Osteoblast (primary cell): ENCODE measurements at places on chromosomes 13 and 19. TPM values are rescaled to one million over a fixed set of nuclear protein-coding genes. Genes with fewer than 3 reads are reported as not detected.
A peak's percentile ranks its signal among the peaks of the same experiment; 100 is the strongest.

CEBPA gene
- 3.6 and 5.0 TPM in 2 replicates for total RNA-seq

PCDH17 gene
- total RNA-seq, result under 0.01 and 0.59 TPM in 2 replicates

CCDC194 gene
- not detected in 2 replicates for total RNA-seq

ZIM2 gene
- total RNA-seq, result not detected in 2 replicates

NUDT19 gene
- total RNA-seq, result 8.3 and 12.4 TPM in 2 replicates

KLK3 gene
- total RNA-seq, result not detected in 2 replicates

LRRC63 gene
- not detected in 2 replicates for total RNA-seq

IFNL1 gene
- total RNA-seq, result not detected in 2 replicates

LRG1 gene
- not detected in 2 replicates for total RNA-seq

CFD gene
- 8.3 and 19.9 TPM in 2 replicates for total RNA-seq

B3GNT3 gene
- not detected in 2 replicates for total RNA-seq

ACP5 gene
- total RNA-seq, result 0.59 and 2.5 TPM in 2 replicates

- peak; percentile 56 for DNase-seq
These were observed 1.1 kb downstream of the DHRS12 start for GRCh38 chr13:51802631-51803418.

- DNase-seq, result no peak
These were observed 93.1 kb downstream of the SPACA7 start for GRCh38 chr13:112469071-112469745.

DNA sequence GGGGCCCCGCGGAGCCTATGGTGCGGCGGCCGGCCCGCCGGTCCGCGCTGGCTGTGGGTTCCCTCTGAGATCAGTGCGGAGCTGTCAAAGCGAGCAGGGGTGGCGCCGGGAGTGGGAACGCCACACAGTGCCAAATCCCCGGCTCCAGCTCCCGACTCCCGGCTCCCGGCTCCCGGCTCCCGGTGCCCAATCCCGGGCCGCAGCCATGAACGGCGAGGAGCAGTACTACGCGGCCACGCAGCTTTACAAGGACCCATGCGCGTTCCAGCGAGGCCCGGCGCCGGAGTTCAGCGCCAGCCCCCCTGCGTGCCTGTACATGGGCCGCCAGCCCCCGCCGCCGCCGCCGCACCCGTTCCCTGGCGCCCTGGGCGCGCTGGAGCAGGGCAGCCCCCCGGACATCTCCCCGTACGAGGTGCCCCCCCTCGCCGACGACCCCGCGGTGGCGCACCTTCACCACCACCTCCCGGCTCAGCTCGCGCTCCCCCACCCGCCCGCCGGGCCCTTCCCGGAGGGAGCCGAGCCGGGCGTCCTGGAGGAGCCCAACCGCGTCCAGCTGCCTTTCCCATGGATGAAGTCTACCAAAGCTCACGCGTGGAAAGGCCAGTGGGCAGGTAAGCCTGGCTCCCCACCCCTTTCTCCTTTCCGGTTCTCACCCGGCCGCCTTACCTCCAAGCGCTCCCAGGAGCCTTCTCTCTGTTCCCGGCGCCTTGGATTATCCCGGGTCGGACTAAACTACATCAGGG lies at the start of gene PDX1:
Gene PDX1 (plus strand): TSS at position 67 of the 743 bp plus-strand sequence. CDS start 139 bp downstream, at position 206.
- DNase-seq, result peak; percentile 84

- no peak for DNase-seq
These were observed 8.1 kb upstream of the IPO5 start for GRCh38 chr13:97945342-97945741.

DNA sequence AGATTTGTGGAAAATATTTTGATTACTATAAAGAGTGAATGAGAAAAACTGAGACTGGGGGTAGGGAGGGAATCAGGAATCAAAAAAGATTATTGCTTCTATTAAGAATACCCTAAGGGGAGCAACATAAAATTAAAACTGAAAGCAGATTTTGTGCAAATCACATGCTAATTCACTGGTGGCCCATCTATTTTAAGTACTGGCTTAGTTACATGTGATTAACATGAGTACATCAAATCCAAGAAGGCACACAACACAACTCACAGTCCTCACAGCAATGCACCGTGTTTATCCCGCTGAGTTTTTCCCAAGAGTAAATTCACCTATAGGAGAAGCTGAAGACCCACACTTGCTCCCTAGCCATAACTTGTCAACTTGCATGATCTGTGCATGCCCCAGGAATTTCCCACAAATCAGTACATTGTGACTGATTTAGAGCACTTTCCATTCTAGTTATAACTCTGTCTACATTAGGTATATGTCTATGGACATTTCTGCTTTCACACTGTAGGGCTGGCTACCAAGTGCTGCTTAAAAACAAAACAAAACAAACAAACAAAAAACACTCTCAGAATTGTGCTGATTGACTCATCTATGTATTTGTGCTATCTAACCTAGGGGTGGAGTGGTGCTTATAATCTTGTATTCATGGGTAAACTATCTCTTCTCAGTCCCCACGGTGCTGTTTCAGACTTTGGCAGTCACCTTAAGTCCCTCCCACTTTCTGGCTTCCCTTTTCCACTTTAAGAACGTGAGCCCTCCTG lies 24.3 kb downstream of the AMER2 start:
- no peak for DNase-seq

DNA sequence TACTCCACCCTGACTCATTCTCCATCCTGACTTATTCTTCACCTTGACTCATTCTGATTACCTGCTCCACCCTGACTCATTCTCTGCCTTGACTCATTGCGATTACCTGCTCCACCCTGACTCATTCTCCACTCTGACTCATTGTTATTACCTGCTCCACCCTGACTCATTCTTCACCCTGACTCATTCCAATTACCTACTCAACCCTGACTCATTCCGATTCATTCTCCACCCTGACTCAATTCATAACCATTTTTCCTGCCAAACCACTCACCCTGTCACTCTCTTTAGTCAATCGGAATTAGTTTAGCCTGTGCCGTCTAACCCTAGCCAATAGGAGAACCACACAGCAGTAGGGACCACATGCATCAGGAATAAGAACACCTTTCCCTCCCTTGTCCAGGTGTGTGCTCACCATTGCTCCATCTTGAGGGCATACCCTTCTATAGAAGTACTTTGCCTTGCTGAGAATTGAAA lies 1227.4 kb upstream of the PCDH20 start:
- DNase-seq, result no peak

DNA sequence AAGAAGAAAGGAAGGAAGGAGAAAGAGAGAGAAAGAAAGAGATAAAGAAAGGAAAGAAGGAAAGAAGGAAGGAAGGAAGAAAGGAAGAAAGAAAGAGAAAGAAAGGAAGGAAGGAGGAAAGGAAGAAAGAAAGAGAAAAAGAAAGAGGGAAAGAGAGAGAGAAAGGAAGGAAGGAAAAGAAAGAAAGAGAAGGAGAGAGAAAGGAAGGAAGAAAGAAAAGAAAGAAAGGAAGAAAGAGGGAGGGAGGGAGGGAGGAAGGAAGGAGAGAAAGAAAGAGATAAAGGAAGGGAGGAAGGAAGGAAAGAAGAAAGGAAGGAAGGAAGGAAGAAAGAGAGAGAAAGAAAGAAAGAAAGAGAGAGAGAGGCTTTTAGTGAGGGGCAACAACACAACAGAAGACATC lies 135.1 kb upstream of the VSTM2B start:
- DNase-seq, result no peak

DNA sequence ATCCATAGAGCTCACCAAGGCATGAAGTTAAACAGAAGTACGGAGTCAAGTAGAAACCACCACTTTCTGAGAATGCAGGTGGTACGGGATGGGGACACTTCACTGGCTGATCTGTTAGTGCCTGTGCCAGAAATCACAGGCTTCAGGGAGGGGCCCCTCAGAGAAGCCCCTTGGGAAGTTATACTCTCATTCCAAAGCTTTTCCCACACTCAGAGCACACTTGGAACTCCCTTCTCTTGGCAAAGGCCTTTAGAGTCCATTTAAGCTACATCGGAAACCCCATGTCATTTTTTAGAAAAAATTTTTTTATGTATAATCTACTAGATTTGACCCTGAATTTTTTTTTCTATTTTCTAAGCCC lies 80.7 kb upstream of the WASF3 start:
- no peak for DNase-seq

DNA sequence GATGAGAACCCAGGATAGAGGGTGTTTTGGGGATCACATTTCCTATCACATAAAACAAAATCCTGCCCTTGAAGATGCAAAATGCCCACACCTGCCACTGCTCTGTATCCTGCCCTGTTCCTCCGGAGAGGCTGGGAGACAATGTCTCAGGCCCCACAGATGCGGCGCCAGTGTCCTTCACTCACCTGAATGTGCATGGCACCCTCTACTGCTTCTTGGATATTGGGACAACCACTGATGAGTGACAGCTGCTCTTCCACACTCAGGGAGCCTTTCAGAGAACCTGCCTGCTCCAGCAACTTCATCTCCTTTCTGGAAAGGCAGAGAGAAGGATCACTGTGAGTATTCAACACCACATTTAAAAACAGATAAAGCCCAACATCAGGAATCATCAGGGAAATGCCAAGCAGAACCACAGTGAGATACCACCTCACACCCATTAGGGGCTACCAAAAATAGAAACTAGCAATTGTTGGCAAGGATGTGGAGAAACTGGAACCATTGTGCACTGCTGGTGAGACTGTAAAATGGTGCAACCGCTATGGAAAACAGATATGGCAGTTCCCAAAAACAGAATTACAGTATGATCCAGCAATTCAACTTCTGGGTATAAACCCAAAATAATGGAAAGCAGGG lies 36.4 kb downstream of the CRYL1 start:
- no peak for DNase-seq

- peak; percentile 69 for DNase-seq
These were observed 579 bp downstream of the ZNF566 start for GRCh38 chr19:36488846-36489117.

- DNase-seq, result peak; percentile 27
These were observed 50.2 kb upstream of the TPM4 start for GRCh38 chr19:16026131-16026530.

GRCh38 chr13:35953537-35954206 lies 177.5 kb downstream of the DCLK1 start:
- peak; percentile 73 for DNase-seq

DNA sequence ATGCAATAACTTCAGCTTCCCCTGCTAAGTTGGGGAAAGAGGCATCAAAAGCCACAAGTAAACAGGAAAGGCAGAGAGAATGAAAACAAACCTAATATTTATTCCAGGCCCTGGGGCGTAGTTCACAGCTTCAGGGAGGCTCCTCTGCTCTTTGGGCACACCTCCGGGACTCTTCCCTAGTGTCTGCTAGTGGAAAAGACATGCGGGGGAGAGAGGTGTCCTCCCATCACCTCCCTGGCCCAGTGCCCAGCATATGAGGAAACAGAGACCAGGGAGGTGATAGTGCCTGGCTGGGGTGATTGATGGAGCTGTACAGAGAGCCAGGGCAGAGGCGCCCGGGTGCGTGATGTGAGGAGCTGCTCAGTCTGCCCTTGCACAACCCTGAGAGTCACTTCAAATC lies 71.0 kb downstream of the RASL11A start:
- DNase-seq, result peak; percentile 17

DNA sequence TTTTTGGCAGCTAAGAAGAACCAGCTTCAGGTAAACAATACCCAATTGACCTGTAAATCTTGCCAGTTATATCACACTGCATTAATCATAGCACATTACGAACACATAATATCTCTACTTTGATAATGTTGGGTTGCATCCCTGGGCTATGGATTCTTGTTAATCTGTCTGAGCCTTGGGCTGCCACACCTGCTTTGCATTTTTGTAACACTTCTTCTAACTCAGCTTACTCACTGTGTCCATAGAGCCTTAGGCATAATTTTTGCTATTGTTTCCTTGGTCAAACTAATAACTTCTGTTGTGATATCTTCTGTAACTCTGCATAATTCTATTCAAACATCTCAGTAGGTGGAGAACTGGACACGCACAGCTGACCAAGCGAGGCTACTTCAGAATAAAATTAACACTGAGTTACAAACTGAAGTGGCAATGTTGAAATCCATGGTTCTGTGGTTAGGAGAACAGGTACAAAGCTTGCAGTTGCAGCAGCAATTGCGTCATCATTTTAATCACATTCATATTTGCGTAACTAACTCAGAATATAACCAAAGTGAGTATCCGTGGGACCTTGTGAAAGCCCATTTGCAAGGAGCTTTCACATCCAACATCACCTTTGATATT lies 6.4 kb downstream of the ZNF350 start:
- no peak for DNase-seq

GRCh38 chr13:98538876-98539275 lies 38.0 kb downstream of the STK24 start:
- DNase-seq, result no peak

GRCh38 chr19:42420055-42420544 lies 7.1 kb downstream of the LIPE start:
- DNase-seq, result peak; percentile 94

DNA sequence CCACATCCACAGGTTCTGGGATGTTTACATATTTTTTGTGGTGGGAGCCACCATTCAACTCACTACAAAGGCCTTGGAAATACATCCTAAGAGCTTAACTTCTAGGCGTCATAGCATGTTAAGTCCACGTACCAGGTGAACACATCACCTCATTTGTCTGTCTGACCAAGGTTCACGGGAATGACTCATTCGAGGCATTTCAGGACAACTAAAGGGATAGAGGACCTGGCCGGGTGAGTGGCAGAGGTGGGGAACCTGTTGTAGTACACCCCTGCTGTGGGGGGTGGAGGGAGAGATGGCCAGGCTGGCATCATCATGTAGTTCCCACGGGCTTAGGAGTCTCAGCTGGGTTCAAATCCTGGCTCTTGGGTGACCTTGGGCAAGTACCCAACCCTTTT lies 51.5 kb downstream of the BICRA start:
- no peak for DNase-seq

- no peak for DNase-seq
These were observed 353.2 kb downstream of the DNAJC15 start for GRCh38 chr13:43376596-43376995.
